ENCODE measurements at places on chromosomes 3 and 15.

DNA sequence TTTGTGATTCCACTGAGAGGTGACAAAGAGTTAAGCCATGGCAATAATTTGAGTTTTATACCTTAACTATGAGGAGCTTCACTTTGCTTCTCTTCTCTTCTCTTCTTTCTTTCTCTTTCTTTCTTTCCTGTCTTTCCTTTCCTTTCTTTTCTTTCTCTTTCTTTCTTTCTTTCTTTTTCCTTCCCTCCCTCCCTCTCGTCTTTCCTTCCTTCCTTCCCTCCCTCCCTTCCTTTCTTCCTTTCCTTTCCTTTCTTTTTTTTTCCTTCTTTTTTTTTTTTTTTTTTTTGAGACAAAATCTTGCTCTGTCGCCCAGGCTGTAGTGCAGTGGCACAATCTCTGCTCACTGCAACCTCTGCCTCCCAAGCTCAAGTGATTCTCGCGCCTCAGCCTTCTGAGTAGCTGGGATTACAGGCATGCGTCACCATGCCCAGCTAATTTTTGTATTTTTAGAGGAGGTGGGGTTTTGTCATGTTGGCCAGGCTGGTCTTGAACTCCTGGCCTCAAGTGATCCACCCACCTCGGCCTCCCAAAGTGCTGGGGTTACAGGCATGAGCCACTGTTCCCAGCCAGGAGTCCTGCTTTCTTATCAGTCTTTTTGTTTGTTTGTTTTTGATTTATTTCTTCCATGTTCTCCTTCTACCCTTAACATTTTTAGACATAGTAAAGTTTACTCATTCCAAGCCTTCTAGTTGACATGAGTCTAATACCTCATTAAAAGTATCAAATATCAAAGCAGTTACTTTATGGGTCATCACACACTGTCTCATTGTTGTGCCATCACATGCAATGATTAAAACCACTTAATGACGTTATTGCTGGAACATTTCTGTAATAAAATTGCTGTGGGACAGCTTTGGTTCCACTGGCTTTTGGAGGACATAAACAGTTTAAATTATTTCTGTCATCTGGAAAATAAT, 29.9 kb downstream of the SLC49A4 start:
- no peak for DNase-seq

DNA sequence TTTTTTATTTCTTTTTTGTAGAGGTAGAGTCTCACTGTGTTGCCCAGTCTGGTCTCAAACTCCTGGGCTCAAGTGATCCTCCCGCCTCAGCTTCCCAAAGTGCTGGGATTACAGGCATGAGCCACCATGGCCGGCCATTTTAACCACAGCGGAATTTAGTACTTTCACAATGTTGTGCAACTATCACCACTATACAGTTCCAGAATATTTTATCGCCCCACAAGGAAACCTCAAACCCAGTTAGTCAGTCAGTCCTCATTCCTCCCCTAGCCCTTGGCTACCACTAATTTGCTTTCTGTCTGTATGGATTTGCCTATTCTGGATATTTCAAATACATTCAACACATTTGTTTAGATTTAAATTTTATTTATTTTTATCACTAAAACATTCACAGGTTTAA, 15.5 kb upstream of the HOMER2 start:
- no peak for DNase-seq

- DNase-seq: no peak
Observed at GRCh38 chr3:177146646-177147045, 50.6 kb downstream of the TBL1XR1 start.

GRCh38 chr15:91478717-91479191, 374.8 kb upstream of the SLCO3A1 start:
- DNase-seq: no peak

GRCh38 chr15:71203586-71204474, 88.6 kb downstream of the THSD4 start:
- no peak for DNase-seq

DNA sequence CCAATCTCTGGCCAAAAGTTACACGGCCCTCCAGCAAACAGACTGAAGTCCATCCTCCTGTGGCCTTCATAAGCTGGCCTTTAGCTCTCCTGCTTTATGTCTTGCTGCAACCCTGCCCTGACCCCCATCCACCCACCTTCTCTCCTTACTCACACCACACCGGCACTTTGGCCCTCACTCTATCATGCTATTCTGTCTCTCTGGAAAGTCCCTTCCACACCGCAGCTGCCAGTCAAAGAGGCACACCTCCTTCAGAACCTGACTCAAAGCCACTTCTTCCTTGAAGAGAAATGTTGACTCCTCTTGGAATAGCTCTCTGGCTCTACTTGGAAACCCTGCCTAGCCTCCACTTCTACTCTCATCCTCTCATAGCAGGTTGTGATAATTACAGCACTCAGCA, 4.5 kb downstream of the GPR156 start:
- DNase-seq: no peak

DNA sequence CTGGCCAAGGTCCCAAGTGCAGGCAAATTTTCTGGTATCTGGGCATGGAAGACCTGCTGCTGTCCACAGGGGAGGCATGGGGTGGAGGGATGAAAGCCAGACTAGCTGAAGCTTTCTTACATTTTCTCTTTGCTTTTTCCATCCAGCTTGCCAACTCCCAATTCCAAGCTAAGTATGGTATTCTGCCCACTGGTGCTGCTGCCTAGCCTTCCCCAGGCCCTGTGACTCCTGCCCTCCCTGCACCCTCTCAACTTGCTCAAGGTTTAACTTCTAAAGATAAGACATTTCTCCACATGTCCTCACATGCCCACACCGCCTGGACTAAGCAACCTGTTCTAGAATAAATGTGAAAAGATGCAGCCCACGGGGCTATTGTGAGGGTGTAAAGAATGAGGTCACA, 59.5 kb upstream of the HACD2 start:
- no peak for DNase-seq

- no peak for DNase-seq
Observed at GRCh38 chr15:90205050-90205848, 4.1 kb downstream of the SEMA4B start.

GRCh38 chr3:132867956-132868355, 145.7 kb upstream of the NPHP3 start:
- DNase-seq: no peak

GRCh38 chr3:170414202-170414663, 4.4 kb upstream of the CLDN11 start:
- DNase-seq: peak; percentile 75

DNA sequence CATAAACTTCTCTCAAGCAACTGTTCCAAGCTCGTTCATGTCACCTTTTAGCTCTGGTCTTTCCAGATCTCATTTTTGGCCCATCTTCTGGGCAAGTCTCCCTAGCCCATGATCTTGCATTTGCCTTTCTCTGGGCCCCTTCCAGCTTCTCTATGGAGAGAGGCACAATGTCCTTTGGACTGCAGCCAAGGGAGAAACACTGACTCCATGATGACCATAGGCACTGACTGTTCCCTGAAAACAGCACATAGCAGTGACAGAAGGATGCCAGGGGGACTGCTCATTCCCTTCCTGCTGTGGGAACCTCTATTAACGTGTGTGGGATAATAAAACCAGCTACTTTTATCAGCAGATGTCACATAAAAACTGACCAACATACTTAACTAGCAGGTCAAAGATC, 60.3 kb downstream of the STRIT1 start:
- peak; percentile 30 for DNase-seq

DNA sequence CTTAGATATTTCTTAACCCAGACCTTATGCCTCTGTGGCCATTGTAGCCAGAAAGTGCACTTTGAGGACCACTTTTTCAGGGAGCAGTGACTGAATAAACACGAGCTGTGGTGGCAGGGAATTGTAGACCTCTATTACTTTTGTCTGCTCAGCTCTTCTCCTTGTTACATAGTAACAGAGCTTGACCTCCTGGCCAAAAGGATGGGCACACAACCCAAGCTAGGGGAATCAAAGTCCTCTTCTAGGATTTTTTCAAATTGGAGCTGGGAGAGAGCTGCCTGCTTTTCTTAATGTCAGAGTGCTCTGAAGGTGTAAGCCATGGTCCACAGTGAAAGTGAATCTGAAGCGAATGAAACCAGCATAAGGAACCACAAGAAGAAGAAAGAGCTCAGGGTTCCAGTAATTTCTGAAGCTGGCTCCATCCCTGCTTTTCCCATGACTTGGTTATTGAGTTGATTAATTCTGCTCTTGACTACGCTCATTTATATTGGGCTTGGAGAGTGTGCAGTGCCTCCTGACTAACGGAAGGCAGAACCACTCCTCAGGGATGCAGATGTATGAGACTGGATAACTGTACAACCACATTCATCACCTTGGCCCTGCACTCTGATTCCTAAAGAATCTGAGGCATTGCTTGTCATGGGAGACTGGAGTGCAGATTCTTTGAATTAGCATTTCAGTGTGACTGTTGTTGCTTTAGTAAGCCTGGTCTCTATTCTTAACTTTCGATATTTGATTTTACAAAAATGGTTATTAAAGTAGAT, 60.9 kb downstream of the TLNRD1 start:
- DNase-seq: no peak

DNA sequence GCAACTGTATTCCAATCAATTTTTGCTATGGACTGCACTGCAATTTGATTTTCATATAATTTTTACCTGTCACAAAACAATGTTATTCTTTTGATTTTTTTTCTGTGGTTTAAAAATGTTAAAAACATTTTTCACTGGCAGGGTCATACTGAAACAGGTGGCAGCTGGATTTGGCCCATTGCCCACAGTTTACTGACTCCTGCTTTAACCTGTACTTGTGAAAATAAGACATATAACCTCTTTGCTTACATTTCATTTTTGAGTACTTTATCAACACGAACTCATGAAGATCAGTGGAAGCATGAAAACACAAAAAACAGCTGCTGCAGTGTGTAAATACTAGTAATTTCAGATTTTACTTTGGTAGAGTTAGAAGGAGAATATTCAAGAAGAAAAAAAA, 313.1 kb downstream of the WDR72 start:
- DNase-seq: no peak

DNA sequence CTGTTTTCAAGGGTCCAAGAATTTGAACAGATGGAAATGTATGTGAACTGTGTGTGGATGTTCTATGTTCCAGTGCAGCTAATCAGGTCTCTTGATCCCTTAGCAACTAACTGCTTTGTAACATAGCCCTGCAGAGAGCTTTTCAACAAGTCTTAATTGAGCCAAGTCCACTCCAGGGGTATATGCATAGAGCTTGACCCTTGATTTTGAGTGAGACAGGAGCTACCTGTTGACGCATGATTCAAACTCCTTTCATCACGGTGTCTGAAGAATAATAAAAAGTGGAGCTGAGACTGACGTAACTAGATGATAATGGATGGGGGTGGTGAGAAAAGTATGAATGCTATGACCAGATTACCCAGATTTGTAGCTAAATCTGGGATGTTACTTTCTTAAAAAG, 93.3 kb upstream of the CCDC54 start:
- DNase-seq: no peak

GRCh38 chr3:190132371-190132770, 11.7 kb upstream of the P3H2 start:
- no peak for DNase-seq

DNA sequence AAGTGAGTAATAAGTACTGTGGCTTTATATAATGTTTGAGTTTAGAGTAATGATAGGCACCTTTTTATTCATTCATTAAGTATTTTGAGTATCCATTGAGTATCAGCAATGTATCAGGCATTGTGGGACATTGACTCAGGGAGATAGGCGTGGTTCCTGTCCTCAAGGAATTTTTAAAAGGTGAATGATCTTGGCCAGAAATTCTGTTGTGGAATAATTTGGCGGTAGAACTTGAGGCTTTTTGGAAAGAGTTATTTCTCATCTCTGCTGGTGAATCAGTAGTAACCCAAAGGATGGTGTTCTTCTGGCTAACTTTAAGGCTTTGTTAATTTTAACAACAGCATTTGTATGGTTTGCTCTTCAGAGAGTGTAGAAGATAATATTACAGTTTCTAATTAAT, 2.0 kb downstream of the RAB7A start:
- DNase-seq: no peak

GRCh38 chr3:24365168-24365567, 129.5 kb downstream of the THRB start:
- DNase-seq: peak; percentile 79
